ENCODE measurements at places on chromosomes 5 and 9.

- no peak for DNase-seq
Observed at GRCh38 chr5:102765350-102765749, 10.2 kb downstream of the PAM start.

GRCh38 chr9:87216897-87217455, 269.7 kb upstream of the GAS1 start:
- DNase-seq = no peak

- DNase-seq = no peak
Observed at GRCh38 chr9:3699883-3700282, 174.1 kb upstream of the RFX3 start.

DNA sequence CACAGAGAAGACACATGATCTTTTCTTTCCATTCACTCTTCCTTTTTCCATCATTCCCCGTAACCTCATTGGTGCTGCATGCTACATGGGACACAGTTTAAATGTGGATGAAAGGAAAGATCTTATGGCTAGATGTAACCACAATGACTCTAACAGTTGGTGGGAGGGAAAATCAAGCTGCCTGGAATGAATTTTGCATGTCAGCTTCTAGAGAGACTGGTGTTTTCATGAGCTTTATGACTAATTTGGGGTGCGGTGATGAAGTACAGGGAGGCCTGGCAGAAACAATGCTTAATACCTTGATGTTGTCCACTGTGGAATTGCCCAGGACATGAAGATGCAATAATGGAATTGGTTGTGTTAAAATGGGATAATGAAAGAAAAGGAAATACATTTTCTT, 55.9 kb upstream of the MYO10 start:
- DNase-seq = no peak

DNA sequence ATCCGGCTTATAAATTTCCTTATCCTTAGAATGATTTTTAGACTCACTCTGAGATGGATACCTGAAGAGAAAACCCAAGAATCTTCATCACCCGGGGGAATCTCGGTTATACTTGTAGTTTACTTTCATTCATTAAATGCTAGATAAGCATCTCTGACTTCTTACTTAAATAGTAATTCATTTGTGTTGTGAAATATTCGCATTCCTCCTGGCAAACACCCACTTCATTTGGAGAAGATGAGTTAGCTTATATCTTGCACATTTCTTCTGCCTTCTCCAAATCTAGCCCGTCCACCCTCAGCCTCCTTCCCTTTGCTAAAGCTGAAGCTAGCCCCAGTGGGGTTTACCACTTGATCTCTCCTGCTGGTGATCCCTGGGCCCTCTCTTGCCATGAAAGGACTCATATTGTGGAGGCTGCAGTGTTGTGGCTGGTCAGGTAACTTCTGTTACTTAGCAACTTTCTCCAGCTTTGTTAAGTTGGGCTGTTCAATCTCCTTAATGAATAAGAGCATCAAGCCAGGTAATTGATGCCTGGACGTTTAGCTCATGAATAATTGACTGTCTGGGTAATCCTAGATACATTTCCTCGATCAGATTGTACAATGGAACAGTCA, 11.3 kb upstream of the POU4F3 start:
- DNase-seq = no peak

- DNase-seq = no peak
Observed at GRCh38 chr9:121741228-121741918, 89.9 kb downstream of the DAB2IP start.

DNA sequence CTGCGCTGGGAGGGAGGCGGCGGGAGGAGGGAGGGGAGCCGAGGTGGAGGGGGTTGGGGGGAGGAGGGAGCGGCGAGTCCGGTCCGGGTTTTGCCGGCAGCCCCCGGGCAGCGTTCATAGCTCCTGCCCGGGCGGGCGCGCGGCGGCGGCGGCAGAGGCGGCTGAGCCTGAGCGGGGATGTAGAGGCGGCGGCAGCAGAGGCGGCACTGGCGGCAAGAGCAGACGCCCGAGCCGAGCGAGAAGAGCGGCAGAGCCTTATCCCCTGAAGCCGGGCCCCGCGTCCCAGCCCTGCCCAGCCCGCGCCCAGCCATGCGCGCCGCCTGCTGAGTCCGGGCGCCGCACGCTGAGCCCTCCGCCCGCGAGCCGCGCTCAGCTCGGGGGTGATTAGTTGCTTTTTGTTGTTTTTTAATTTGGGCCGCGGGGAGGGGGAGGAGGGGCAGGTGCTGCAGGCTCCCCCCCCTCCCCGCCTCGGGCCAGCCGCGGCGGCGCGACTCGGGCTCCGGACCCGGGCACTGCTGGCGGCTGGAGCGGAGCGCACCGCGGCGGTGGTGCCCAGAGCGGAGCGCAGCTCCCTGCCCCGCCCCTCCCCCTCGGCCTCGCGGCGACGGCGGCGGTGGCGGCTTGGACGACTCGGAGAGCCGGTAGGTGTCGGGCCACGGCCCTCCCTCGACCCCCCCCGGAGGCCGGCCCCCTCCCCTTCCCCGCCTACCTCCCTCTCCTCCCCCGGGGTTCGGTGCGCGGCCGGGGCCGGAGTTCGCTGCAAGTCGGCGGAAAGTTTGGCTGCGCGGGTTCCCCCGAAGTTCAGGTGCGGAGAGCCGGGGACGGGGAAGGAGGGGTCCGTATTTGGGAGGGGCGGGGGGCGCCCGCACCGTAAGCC, at the start of gene CXXC5:
Gene CXXC5 (plus strand): TSS at position 145 of the 877 bp plus-strand sequence. CDS start 32,175 bp downstream, outside the sequence.
- DNase-seq = no peak

GRCh38 chr5:149317281-149318048, 27.8 kb upstream of the GRPEL2 start:
- DNase-seq = no peak

DNA sequence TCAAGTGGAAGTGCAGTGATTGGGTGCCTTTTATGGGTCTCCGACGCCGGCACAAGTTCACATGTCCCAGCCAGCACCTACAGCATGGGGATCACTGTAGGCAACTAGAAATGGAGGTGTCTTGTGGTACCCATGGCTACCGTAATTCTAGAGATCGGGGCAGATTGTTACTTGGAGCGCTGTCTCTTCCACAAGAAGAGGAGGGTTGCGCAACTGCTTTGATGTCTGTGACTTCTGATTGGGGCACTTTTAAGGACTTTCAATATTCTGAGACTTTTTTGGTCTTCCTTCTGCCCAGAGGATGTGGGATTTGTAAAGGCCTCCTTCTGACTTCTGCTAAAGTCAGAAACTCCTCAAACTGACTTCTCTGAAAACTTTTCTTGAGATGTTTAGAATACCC, 41.9 kb downstream of the GLRX start:
- no peak for DNase-seq

- no peak for DNase-seq
Observed at GRCh38 chr9:122197426-122197825, 31.3 kb downstream of the LHX6 start.

GRCh38 chr9:136882109-136882946, 4.0 kb upstream of the TRAF2 start:
- peak; percentile 42 for DNase-seq

- no peak for DNase-seq
Observed at GRCh38 chr9:127522727-127523126, 71.4 kb downstream of the LRSAM1 start.

DNA sequence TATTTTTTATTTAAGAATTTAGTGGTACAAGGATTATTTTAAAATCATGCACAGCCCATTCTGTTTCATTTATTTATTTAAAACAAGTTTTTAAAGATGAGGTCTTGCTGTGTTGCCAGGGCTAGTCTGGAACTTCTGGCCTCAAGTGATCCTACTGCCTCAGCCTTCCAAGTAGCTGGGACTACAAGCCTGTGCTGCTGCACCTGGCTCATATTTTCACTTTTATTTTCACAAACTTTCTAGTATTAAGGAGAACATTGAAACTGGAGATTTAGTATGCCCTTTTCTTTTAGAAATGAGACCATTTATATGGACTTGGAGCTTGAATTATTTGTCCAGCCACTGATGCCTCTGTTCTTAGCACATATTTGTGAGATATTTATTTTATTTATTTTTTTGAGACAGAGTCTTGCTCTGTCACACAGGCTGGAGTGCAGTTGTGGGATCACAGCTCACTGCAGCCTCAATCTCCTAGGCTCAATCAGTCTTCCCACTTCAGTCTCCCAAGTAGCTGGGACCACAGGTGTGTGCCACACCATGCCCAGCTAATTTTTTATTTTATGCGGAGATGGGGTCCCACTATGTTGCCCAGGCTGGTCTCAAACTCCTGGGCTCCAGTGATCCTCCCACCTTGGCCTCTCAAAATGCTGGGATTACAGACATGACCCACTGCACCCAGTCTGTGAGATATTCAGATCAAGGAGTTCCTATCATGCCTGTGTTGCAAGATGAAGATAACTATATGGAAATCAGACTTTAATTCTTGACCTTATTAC, 7.4 kb downstream of the DMXL1 start:
- no peak for DNase-seq

- no peak for DNase-seq
Observed at GRCh38 chr5:137734331-137734730, 1.6 kb downstream of the KLHL3 start.

DNA sequence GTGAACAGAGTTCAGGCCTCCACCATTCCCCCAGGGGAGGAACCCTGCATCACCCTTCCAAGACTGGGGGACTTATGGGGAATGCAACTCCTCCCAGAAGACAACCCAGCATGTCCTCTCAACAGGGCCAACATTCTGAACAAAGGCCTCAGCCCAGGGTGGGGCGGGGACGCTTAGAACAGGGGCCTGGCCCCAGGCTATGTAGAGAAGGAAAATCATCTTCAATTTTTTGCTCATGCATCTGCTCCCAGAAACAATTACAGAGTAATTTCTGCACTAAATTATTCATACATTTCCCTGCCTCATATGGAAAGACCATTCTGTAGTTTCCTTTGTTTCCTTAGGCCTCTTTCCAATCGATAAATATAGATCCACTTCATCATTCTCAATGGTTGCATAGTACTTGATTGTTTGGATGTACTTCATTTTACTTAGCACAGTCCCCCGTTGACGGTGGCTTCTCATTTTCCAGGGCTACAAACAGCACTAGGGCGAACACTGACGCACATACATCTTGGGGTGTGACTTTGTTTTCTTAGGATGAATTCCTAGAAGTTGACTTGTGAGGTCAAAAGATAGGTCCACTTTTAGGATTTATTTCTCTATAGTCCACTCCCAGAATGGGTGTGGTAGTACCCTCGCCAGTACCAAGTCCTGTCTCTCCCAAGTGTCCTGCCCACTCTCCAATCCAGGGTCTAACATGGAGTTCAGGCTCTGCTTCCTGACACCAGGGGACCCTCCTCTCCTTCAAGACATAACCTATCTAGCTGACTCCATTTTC, 27.2 kb upstream of the SMU1 start:
- DNase-seq = no peak

- DNase-seq = no peak
Observed at GRCh38 chr9:73152953-73153352, 1.3 kb downstream of the ANXA1 start.

DNA sequence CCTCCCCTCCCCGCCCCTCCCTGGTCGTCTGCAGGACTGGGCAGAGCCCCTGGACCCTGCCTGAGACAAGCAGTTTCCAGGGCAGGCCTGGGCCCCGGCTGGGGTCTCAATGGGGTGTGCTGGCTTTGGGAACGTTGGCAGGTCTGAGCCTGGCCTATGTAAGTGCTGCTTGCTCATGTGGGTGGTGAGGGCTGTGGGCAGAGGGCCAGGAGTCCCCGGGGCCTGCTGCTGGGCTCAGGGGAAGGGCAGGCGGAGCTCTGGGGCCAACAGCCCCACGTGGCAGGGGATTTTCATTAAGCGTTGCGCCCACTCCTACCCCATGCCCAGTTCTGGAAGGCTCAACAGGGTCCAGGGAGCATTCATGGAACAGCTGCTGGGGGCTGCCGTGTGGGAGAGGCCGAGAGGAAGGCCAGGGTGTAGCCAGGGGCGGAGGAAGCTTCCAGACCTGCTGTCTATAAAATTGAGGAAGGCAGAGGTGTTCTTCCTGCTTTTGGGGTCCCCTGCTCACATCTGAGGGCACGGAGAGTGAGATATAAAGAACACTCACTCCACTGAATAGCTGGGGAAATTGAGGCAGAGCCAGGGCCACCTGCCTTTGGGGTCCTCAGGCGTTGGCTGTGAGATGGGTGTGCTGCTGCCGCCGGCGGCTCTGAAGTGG, 32.5 kb downstream of the RXRA start:
- DNase-seq = no peak

GRCh38 chr5:174801798-174802197, 77.4 kb downstream of the MSX2 start:
- DNase-seq = no peak

DNA sequence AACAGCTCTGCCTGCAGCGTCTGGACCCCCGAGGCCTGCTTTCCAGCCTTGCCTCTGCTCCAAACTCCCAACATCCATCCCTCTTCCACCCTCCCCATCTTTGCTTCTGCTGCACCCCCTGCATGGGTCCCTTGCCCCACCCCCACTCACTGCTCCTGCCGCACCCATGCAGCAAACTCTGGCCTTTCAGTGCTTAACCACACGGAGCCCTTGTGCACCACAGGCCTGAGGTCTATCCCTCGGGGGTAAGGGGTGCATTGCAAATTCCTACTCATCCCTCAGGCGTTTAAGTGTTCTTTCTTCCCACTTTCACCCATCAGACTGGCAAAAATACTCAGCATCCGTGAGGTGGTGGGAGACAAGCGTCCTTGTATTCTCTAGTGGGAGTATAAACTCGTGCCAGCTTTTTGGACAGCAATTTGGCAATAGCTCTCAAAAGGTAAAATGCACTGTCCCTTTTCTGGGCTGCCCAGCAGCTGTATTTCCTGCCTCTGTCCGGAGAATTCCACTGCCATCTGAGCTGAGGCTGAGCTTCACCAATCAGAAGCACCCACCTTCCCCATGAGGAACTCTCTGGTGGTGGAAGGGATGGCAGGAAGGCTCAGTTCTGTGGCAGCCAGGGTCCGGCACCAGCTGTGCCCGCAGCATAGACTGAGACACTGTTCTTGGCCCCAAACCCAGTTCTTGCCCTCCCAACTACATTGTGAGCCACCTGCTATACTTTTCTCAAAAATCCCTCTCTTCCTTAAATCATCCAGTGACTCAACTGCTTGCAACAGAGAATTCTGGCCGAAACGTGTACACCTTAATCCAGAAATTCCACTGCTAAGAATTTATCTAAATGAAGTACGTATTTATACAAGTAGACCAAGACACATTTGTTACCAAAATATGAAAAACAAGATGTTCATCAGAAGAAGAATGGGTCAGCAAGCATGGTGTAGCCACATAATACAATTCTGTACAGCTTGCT, 15.0 kb downstream of the PSMB7 start:
- no peak for DNase-seq

DNA sequence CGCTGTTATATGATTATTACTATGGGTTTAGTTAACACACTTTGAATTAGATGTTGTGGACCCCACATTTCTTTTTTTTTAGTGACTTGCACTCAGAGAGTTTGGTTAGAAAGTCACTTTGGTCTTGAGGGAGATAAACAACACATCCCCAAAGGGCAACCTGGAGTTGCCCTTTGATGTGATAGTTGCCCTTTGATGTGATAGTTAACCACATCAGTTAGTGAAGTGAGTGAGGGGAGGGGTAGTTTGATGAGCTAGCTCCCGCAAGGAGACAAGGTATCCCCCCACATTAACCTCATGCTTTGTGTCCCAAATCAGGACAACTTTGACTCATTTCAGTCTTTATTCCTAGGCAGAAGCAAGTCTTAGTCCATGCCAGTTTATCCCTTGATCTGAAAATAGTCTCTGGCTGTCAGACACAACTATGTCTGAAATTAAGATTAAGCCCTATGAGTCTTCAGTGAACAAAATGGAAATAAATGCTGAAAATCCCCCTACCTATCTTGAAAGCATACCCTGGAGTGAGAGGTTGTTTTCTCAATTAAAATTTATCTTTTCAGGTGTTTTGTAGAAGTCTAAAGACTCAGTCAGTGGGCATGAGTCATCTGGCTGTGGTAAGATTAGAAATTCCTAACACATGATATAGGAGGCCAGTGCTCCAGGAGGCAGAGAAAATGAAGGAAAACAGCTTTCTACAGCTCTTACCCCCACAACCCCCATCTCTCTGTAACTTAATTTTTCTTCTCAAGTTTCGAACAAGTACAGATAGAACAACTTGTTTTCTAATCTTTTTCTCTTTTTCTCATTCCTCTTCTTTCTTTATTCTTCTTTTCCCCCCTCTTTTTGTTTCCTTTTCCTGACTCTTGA, 208.9 kb upstream of the DMRTA1 start:
- peak; percentile 94 for DNase-seq

Data from non-pigmented ciliary epithelial cell (primary cell).